ENCODE measurements at places on chromosomes 16 and 17.

- DNase-seq: no peak
Measured at GRCh38 chr16:228151-228851, 948 bp downstream of the LUC7L start.

DNA sequence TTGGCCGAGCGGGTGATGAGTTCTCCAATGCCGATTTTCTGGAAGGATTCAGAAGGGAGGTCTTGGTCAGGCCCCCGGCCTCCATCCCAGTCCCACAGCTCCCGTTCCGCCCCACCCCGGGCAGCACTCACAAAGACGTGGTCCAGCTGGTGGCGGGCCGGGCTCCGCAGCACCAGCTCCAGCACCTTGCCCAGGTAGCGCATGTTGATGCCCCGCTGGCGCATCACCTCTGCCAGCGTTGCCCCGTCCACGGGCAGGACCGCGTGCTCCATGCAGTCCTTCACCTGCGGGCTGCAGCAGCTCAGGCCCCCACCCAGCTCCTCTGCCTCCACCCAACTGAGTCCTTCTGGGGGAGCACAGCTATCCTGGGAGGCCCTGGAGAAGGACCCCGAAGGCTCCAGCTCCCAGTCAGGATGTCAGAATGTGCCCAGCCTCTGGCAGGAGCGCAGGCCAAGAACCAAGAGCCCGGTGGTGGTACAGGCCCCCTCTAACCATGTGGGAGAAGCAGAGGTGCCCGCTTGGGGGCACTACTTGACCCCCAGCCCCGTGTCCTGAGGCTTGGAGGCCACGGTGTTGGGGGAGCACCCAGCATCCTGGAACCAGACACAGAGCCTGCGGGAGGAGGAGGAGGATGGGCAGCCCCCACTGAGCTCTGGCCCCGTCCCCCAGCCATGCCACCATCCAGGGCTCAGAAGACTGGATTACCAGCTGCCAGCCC, 16.2 kb downstream of the CLUH start:
- DNase-seq: no peak

DNA sequence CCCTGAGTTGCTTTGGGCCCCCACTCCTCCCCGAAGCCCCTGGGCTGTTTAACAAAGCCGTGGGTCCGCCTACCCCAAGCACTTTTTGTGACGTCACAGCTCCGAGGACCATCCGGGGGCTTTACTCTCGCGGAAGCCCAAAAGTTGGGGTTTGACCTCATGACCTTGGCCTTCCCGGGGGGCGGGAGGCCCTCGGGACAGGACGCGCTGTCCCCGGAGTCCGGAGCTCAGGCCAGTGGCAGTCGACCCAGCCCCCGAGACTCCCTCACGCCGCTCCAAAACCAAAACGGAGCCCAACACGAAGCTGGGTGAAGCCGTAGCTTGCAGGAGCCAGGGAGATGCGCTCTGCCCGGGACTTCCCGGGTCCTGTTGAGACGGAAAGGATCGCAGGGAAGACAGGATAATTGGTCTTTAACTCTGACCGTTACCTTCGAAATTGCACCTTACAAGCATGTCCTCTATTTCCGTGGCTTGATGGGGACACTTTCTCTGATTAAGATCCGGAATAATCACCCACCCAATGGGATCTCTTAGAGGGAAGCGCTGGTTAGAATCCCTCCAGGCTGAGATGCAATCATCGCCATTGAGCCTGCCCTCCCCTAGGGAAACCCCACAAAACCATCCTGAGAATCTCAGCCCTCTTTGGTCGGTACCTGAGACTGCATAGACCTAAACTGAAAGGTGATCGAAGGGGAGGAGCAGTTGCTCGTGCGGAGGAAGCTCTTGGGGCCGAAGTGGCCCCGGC, 4.9 kb upstream of the SOX9 start:
- peak; percentile 59 for DNase-seq

- peak; percentile 34 for DNase-seq
Measured at GRCh38 chr16:66399930-66400329, 27.2 kb upstream of the BEAN1 start.

GRCh38 chr16:85127379-85127723, 15.1 kb upstream of the CIBAR2 start:
- DNase-seq: no peak

- DNase-seq: no peak
Measured at GRCh38 chr17:44786551-44787081, 27.8 kb downstream of the ADAM11 start.

Data from neural progenitor cell (in vitro differentiated cells).